ENCODE measurements at places on chromosomes 4 and X.

GRCh38 chr4:168930413-168931196, 79.5 kb downstream of the CBR4 start:
- no peak for DNase-seq

- no peak for DNase-seq
These were observed 10.7 kb downstream of the SLC39A8 start for GRCh38 chr4:102334624-102335023.

GRCh38 chr4:138919094-138919936, 96.3 kb upstream of the NOCT start:
- peak; percentile 75 for DNase-seq

DNA sequence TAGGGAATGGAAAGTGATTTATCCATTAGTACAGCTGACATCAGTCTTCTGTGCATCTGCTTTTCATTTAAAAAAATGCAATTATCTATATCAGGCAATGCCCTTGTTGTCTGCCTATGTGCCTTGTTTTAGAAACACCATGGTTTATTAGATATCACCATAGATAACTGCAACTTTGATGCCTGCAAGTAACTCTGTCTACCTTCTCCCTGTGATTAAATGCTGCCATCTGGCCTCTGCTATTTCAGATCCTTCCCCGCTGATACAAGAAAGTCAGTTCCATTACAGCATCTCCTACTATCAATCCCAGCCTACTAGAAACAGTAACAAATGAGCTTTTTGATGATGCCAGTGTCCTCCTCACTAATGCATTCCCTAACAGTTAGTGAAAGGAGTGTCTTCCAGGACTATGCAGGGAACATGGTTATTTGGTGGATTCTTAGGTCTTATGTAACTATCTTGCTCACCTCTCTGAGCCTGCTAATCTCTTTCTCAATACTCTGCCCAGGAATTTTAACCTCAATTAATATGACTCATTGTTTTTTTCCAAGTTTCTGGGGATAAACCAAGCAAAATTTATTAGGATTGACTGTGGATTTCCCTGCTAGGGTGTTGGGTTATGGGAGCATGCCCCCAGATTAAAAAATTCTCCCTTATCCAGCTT, 444.9 kb downstream of the RAPGEF2 start:
- no peak for DNase-seq

GRCh38 chr4:67038228-67038566, 507.1 kb downstream of the CENPC start:
- DNase-seq, result no peak

GRCh38 chrX:1719270-1719669, 104.4 kb downstream of the ASMT start:
- no peak for DNase-seq

DNA sequence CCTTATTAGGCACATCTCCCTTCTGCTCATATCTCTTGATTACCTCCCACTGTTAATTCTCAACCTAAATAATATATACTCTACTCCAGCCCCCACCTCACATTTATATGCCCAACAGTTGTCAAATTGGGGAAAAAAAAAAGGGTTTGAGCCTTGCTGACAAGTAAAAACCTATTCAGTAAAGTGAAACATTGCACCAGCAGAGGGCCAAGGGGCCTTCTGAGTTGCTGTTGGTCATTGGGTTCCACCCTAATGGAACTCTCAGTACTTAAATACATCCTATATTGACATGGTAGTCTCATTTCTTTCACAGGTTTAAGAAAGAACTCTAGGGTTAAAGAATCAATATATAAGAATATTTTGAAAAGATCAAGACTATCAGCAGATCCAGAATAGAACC, 362.2 kb downstream of the SMARCA1 start:
- DNase-seq, result no peak

DNA sequence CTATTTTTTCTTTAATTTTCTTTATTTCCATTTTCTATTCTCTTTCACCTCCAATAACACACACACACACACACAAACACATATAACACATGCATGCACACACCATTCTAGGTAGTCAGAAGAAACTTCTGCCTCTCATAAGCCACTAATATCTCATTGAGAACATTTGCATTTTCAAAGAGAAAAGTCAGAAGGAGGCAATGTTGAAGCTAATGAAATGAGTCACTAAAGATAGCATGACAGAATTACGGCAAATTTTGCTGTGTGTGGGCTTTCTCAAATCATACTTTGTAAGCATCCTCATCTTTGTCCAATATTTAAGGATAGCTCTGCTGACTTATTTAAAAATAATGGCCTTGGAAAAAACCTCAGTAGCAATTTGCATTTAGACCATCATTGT, 291.3 kb downstream of the GUCY2F start:
- no peak for DNase-seq

GRCh38 chr4:147760176-147760575, 28.3 kb downstream of the ARHGAP10 start:
- no peak for DNase-seq

GRCh38 chr4:170775851-170776250, 686.1 kb upstream of the AADAT start:
- no peak for DNase-seq

DNA sequence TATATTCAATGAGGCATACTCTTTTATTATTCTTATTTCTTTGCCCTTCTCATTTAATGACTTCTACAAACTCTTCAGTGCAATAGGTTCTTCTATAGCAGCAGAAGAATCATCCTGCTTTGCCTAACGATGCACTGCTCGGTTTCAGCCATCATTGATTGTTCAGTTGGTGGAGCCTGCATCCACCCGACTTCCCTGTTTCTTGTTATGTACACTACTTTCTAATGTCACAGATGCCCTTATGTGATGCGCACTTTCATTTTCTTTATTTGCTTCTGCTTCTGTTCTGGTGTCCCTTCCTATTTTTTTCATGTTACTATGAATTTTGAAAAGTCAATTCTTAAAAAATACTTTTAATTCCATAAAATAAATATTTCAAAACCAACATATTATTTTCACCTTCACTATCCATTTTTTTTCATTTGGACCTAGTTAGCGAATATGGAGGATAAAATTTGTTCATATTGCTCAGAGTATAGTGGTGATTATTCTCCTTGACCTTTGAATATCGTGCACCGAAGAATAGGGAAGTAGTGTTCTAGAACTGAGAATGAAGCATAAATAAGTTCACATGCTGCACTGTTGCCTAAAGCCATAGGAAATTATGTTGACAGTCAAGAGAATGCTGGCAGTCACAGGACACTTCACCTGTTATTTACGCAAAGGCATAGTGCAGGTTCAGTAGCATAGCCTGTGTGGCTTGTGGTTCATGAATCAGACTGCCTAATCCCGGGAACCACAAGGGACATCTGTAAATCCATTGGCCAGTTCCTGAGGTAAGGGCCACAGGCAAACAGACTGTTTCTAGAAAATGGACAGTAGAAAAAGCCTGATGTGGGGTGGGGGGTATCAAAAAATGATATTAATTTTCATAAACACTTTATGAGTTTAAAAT, 21.3 kb upstream of the SFRP2 start:
- DNase-seq, result no peak

DNA sequence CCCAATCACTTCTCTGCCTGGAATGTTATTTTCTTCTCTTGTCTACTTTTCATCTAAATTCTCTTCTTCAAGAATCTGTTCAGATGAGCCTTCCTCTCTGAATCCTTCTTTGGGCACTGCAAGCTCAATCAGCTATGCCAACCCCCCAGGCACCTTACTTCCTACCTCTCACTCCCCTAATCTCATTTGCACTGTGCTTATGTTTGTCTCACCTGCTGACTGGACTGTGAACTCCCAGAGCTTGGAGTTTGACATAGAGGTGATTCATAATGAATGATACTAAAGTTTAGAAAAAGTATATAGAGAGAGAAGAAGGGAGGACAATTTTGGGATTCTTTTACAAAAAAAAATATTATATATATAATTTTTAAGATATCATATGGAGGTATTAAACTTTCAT, 36.3 kb downstream of the ANXA10 start:
- no peak for DNase-seq

DNA sequence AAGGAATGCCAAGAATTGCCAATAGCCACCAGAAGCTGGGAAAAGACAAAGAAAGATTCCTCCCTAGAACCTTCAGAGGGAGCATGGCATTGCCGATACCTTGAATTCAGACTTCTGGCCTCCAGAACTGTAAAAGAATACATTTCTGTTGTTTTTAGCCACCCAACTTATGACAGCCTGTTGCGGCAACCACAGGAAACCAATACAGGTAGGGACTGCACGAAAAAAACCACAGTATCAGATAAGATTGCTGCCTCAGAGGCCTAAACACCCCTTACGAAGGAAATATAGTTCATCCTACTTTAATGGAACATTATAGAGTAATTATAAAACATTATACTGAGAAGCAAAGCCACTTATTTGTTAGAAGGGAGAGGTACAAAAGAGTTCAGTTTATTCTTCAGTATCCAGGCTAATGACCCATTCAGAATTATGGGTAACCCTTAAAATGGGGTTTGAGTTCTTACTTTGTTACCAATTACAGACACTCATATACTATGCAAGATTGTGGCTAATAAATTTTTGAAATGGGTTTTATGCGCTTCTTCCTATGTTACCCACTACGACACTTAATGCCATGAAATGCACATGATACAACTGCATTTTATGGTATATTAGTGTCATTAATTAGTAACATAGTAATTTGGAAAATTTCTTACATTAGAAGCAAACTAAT, 37.4 kb upstream of the SMIM10L2A start:
- DNase-seq, result peak; percentile 44

DNA sequence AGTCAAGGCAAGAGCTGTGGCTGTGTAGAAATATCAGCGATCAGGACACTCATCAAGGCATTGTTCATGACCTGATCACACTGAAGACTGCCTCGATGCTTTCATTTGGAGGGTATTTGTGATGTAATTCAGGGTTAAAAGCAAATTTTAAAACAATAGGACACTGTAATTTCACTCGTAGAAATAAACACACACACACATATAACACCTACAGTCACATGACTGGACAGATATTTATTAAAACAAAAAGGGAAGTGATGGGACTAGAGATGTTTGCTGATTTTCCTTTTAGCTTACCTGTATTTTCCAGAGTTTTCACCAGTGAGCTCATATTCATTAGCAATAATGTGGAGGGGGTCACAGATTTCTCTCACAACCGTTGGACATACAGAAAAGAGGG, 51.1 kb upstream of the KDR start:
- DNase-seq, result no peak

DNA sequence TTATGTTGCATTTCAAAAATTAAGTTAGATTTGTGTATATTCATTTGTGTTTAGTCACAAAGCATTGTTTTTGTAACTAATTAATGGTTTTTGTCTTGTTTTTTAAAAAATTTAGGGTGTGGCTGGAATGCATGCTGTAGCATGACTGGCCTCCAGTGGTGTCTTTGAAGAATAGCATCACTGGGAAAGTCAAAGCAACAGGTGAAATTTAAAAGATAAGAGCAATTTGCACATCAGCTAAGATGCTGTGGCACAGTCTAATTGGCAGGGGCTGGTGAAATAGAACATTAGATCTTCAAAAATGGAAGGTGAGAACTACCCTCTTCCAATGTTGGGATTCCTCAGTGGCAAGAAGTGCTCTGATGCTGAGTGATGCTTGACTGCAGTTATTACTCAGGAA, 45.3 kb downstream of the ANK2 start:
- peak; percentile 12 for DNase-seq

DNA sequence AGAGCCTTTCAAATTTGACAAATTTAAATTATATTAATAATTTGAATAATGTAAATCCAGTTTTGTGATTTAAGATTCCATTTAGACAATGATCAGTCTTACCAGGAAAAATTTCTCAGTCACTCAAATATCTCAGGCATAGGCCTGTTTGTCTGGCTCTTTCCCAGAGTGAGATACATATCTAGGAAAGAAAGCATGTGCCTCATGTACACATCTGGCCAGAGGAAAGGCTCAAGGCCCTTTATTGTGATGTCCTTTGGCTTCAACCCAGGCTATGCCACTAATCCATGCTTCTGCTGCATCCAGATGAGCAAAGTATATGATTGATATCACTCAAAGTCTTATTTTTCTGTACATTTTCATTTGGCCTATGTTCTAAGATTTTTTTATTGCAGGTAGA, 473.3 kb upstream of the ADGRL3 start:
- no peak for DNase-seq

DNA sequence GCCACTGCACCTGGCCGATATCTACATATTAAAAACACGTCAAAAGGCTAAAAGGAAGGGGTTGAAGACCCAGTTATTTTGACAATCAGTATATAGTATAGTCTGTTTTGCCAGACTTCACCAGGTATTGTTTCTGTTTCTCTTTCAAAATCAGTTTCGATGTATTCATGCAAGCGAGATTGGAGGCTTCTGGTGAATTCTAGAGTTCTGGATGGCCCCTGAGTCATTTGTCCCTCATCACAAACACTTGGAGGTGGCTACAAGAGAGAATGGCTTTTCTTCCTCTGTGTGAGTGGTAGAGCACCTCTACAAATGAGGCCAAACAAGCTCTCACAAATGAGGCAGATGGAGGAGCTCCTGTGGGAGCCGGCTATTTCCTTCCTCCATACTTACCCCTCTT, 68.6 kb upstream of the ADGRG2 start:
- DNase-seq, result no peak

GRCh38 chr4:187782286-187782824, 213.2 kb upstream of the ZFP42 start:
- no peak for DNase-seq

GRCh38 chrX:21721195-21721594, 36.7 kb downstream of the SMPX start:
- DNase-seq, result no peak

GRCh38 chrX:45596188-45596808, 395.6 kb upstream of the DIPK2B start:
- DNase-seq, result no peak

GRCh38 chr4:147839663-147840062, 107.8 kb downstream of the ARHGAP10 start:
- DNase-seq, result no peak

- DNase-seq, result no peak
These were observed 95.0 kb downstream of the TMEM164 start for GRCh38 chrX:110097920-110098319.

GRCh38 chr4:153346563-153346962, 2.1 kb downstream of the MND1 start:
- DNase-seq, result peak; percentile 39

DNA sequence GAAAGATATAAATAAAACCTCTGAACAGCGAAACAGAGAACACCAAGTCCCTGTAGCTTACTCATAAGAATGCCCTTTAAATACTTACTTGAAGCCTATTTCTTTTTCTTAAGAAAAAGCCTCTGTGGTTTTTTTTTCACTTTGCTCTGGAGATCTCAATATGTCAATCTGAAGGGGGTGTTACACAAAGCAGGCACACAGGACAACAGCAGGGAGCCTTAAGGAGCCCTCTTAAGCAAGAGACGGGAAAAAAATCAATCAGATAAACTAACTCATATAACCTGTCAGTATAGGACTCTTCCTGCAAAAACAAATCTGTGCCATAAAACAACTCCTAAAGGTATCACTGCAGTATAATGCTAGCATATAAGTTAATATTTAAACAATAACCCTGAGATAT, 611.1 kb upstream of the ATOH1 start:
- DNase-seq, result no peak

DNA sequence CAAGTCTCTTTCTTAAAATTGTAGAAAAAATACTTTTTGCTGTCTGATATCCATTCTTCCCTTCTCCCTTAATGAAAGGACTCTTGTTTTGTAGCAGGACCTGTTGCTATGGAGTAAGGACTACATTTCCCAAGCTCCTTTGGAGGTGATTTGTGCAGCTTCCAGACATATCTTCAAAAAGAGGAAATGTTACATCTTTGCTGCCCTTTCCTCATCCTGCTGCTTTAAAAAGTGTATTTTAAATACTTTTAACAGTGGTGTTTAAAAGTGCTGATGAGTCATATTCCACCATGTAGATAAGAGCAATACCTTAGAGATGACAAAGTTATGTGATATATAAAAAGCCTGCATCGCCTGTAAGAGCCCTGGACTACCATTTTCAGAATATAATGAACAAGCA, 98.7 kb downstream of the CFAP299 start:
- DNase-seq, result peak; percentile 23

Measured in NB4 (cell line).